ENCODE measurements at places on chromosomes 3 and 15. TPM values are rescaled to one million over a fixed set of nuclear protein-coding genes. Genes with fewer than 3 reads are reported as not detected.
A peak's percentile ranks its signal among the peaks of the same experiment; 100 is the strongest.

DNA sequence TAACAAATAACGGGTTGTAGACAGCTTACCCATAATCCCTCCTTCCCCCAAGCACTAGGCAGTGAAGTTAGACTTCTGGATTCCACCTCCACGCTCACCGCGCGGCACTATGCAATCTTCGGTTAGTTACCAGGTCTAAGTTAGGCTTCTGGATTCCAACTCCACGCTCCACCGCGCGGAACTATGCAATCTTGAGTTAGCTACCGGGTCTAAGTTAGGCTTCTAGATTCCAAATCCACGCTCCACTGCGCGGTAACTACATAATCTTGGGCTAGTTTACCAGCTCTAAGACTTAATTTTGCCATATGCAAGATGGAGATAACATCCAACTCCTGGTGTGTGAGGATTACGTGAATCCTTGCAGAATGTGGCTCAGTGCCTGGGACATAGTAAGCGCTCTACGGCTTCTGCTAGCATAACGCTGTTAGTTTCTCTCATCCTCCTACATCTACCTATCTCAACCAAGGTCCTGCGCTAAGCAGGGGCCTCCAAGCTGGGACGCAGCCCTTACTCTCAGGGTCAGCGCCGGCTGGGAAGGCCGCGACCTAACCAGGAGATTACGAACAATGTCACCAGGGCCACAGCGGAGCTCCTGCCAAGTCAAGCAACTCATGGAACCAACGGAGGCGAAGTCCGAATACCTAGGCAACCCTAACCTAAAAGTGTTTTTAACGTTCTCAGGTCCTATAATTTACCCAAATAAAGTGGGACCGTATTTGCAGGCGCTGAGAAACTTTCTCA, 497 bp upstream of the RPLP1 start:
- peak overlapping the region; percentile 98 for H3K4me3 ChIP-seq
- H3K36me3 ChIP-seq = peaks cover 54% of the 10 kb centered on the region
- H3K27ac ChIP-seq = peak overlapping the region; percentile 83
- peaks cover 20% of the 10 kb centered on the region for H3K4me1 ChIP-seq
- DNase-seq = no peak

DNA sequence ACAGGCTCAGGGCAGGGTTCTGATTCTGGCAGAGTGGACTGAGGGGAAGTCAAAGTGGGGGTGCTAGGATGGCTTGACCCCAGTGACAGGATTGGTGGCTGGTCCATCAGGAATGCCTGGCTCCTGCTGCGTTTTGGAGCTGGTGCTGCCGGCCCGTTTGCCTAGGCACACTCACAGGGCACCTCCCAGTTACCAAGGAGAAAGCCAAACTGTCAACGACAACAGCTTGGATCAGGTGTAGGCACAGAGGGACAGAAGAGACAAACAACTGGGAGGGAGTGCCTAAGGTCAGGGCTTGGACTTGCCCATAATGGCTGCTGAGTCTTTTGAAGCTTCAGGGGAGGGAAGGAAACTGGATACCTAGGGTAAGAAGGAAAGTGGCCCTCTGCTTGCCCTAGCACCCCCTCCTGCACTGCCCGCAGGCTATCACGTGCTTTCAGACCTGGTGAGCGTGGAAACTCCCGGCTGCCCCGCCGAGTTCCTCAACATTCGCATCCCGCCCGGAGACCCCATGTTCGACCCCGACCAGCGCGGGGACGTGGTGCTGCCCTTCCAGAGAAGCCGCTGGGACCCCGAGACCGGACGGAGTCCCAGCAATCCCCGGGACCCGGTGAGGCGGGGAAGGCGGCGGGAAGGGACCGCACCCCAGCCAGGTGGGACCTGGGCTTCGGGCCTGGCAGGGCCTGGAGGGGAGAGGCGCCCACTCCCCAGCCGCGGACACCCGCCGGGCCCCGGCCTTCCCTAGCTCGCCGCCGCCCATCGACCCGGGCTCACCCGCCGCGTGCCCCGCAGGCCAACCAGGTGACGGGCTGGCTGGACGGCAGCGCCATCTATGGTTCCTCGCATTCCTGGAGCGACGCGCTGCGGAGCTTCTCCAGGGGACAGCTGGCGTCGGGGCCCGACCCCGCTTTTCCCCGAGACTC, 5.1 kb downstream of the DUOX1 start:
- DNase-seq = no peak
- H3K4me1 ChIP-seq = peaks cover 7% of the 10 kb centered on the region
- no peaks in the 10 kb centered on the region for H3K36me3 ChIP-seq
- H3K27ac ChIP-seq = no peak overlapping the region
- no peaks in the 10 kb centered on the region for H3K27me3 ChIP-seq

DNA sequence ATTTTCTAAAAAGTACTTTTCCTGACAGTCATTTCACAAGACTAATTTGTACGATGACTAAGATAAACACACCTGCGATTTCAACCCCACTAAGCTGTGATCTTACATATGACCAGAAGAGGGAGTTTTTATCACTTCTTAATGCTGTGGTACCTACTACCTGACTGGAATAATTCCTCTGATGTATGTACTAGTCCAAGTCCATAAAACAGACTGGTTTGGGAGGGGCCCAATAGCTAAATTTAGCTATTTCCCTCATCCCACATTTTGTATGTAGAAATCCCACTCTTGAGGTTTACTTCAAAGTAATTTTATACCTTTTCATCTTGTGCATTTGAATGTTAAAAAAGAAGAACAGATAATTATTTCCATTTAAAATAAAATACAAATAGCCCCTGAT, 49.7 kb upstream of the SCAANT1 start:
- no peak overlapping the region for H3K4me3 ChIP-seq
- DNase-seq = peak; percentile 39
- H3K4me1 ChIP-seq = peaks cover 12% of the 10 kb centered on the region

IQCH gene
- total RNA-seq = 4.6 TPM

LSMEM2 gene
- total RNA-seq = not detected

TMEM207 gene
- total RNA-seq = not detected
